ENCODE measurements at places on chromosomes 7 and 10.

DNA sequence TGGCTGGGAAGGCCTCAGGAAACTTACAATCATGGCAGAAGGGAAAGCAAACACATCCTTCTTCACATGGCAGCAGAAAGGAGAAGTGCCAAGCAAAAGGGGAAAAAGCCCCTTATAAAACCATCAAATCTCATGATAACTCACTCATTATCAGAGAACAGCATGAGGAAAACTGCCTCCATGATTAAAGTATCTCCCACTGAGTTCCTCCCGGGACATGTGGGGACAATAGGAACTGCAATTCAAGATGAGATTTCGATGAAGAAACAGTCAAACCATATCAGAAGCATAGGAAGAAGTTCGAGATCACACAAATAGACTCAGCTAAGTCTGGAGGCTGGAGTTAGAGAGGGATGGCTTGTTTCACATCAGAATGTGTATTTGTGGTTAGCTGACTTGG is 869.4 kb upstream of the PHF14 start:
- no peak for DNase-seq

DNA sequence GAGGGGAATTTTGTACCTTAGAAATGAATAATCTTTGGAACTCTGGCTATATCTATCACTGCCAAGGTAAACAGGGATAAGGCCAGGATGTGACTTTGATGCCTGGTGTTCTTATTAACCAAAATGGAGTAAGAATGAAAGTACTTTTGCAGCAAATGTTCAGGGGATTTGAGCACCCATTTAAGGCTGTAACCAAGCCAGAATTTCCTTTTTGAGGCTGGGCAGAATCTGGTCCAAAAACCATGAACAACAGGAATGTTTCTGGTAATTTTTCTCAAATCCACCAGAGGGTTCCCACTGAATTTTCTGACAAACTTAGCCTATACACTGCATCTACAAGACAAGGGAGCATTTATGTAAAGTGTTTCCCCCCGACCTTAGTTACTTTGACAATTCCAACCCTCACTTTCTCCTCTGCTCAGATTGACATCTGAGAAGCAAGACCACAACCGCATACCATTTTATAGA is 120.6 kb downstream of the BAMBI start:
- DNase-seq, result no peak

DNA sequence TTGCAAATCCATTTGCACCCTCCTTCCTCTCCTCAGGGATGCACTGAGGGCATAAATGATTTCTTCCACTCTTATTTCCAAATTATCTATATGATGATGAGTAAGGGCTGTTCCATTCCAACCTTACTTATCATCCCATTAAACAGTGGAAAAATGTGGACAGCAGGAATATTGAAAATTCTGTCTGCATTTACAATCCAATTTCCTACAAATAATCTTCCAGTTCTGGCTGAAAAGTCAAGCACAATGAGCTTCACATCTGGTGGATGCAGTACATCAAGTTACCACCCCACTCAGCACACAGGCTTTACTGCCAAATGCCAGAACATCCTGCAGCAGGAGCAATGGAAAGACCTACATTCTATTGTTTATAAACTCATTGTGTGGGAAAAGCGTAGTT is 345.0 kb upstream of the STEAP1 start:
- DNase-seq, result no peak

DNA sequence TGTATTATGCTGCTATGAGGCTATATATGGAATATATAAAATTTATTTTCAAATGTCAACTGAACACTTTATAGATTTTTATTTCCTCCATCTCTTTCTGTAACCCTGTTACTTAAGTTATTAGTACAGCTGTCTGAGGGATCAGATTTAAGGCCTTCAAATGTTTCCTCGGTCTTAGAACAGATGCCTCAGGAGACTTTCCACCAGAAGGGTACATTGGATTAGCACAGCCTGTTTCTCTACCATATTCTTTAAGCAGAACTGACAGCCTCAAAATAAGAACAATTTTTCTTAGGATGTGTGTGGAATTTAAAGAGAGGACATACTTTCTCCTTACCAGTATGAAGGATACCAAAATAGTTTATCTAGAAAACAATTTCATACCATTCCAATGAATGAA is 53.0 kb upstream of the HGF start:
- DNase-seq, result no peak

GRCh38 chr7:10677211-10677610 is 296.5 kb upstream of the PHF14 start:
- no peak for DNase-seq
